CD4-positive, alpha-beta T cell treated with Interleukin-15 for 4 hours (primary cell): ENCODE measurements at places on chromosomes 13 and 19.

- DNase-seq = no peak
Observed at GRCh38 chr13:101452519-101453485, at the start of gene ITGBL1. Gene ITGBL1 (plus strand): TSS chr13:101452675. CDS start chr13:101452834, 159 bp downstream.

- DNase-seq = no peak
Observed at GRCh38 chr13:111947026-111947810, 119.7 kb upstream of the SOX1 start.

GRCh38 chr13:63448692-63449091, 2033.0 kb upstream of the PCDH20 start:
- no peak for DNase-seq

DNA sequence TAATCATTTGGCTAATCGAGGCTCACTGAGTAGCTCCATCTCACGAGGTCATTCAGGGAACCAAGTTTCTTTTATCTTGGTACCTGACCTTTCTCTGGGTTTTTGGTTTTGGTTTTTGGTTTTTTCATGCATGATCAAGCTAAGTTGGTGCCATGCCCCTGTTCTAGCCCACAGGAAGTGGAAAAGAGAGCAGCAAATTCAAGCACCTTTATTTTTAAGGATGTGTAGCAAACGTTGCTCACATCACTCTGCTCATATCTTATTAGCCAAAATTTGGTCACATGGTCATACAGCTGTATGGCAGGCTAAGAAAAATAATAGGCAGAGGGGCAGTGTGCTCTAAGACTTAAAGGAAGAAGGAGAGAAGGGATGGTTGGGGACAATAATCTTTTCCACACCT, 593.5 kb downstream of the DIAPH3 start:
- no peak for DNase-seq

GRCh38 chr13:28531077-28531844, 36.3 kb upstream of the FLT1 start:
- no peak for DNase-seq

DNA sequence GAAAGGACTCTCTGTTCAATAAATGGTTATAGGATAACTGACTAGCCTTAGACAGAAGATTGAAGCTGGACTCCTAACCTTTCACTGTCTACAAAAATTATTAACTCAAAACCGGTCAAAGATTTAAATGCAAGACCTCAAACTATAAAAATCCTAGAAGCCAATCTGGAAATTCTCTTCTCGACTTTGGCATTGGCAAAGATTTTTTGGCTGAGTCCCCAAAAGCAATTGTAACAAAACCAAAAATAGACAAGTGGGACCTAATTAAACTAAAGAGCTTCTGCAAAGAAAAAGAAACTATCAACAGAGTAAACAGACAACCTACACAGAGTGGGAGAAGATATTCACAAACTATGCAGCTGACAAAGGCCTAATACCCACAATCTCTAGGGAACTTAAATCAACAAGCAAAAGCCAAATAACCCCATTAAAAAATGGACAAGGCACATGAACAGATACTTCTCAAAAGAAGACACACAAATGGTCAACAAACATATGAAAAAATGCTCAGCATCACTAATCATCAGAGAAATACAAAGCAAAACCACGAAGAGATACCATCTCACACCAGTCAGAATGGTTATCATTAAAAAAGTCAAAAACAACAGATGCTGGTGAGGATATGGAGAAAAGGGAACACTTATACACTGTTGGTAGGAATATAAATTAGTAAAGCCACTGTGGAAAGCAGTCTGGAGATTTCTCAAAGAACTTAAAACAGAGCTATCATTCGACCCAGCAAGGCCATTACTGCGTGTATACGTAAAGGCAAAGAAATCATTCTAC, 266.3 kb downstream of the DNAJC15 start:
- no peak for DNase-seq

DNA sequence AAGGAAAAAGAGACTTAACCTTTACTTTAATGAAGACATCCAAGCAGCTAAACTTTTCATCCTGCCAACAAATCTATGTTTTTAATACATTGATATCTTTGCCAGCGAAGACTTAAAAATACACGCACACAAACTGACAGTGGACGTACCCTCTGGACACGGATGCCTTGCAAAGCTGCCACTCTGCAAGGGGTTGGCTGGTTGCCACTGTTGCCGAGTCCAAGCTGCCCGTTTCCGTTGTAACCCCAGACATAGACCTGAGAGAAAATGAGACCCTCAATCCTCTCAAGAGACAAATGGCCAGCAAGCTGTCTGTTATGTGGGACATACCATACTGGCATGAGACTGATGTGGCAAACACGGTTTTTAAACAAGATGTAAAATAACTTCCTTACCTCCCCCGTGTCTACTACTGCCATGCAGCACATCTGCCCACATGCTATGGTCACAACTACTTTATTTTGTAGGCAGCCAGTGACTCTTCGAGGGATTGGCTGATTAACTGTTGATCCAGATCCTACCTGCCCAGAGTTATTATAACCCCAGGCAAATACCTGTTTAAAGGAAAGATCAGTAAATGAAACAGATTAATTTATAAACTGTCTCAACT, 21.2 kb downstream of the RCBTB2 start:
- DNase-seq = no peak

GRCh38 chr13:69109891-69110525, 997.6 kb upstream of the ATXN8OS start:
- no peak for DNase-seq

DNA sequence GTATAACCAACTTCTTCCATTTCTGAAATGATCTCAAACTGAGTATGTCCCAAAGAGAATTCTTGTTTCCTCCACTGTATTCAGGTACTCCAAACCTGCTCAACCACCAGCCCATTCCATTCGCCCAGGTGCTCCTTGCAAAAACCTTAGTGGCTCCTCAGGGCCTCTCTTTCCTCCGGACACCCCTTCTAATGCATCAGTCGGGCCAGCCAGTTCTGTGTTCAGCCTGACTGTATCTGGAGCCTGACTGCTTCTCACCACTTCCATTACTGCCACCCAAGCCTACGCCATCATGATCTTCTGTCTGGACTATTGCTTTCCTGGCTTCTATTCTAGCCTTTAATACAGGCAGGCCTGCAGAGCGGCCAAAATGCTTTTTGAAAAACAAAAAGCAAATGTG, 1.5 kb downstream of the PHF11 start:
- no peak for DNase-seq

- DNase-seq = no peak
Observed at GRCh38 chr13:49669735-49670309, 21.5 kb downstream of the EBPL start.

DNA sequence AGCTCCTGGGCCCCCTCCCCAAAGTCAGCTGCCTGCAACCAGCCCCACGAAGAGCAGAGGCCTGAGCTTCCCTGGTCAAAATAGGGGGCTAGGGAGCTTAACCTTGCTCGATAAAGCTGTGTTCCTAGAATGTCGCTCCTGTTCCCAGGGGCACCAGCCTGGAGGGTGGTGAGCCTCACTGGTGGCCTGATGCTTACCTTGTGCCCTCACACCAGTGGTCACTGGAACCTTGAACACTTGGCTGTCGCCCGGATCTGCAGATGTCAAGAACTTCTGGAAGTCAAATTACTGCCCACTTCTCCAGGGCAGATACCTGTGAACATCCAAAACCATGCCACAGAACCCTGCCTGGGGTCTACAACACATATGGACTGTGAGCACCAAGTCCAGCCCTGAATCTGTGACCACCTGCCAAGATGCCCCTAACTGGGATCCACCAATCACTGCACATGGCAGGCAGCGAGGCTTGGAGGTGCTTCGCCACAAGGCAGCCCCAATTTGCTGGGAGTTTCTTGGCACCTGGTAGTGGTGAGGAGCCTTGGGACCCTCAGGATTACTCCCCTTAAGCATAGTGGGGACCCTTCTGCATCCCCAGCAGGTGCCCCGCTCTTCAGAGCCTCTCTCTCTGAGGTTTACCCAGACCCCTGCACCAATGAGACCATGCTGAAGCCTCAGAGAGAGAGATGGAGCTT, 4.7 kb upstream of the CEACAM5 start:
- DNase-seq = no peak

DNA sequence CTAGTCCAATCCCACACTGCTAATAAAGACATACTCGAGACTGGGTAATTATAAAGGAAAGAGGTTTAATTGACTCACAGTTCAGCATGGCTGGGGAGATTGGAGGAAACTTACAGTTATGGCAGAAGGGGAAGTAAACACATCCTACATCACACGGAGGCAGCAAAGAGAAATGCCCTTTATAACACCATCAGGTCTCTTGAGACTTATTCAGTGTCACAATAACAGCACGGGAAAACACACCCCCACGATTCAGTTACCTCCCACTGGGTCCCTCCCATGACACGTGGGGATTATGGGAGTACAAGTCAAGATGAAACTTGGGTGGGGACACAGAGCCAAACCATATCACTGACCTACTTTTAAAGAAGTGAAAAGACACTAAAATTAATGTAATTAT, 1130.4 kb upstream of the SLC10A2 start:
- DNase-seq = no peak

GRCh38 chr19:16654140-16654539, 5.8 kb downstream of the SMIM7 start:
- no peak for DNase-seq

DNA sequence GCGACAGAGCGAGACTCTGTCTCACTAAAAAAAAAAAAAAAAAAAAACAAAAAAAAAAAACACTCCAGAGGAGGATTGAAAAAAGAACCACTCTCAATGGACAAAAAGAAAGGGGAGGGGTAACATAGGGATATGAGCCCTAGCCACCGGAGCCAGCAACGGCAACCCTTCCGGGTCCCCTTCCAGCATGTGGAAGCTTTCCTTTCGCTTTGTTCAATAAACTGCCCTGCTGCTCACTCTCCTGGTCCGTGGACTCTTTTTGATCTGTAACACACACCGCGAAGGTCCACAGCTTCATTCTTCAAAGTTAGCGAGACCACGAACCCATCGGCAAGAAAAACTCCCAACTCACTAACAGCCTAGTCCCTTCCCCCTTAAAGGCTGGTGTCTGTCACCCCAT, 1.0 kb upstream of the REX1BD start:
- no peak for DNase-seq

DNA sequence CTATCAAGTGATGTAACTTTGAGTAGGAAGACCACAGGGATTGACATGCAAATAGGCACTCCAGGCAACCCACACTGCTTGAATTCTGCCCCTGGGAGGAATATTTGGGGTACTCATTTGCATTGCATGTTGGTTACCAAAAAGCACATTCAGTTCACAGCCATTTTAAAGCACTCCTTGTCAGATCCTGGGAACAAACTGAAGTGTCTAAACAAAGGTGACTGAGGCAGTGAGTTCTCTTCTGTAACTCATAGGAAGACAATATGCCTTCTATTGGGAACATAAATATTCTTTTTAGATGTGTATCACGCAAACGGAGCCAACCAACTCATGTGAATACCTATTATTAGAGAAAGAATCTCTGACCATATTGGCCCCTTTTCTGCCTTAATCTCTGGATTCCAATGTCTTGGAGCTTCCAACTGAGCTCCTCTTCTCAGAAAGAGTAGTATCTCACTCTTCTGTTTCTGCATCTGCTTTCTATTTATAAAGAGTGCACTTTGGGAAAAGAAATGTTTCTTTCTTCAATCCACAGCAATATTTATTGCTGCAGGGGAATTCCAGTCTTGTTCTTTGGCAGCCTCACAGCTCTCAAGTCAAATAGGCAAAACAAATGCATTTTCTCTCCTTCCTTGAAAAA, 125.7 kb upstream of the NBEA start:
- DNase-seq = no peak

DNA sequence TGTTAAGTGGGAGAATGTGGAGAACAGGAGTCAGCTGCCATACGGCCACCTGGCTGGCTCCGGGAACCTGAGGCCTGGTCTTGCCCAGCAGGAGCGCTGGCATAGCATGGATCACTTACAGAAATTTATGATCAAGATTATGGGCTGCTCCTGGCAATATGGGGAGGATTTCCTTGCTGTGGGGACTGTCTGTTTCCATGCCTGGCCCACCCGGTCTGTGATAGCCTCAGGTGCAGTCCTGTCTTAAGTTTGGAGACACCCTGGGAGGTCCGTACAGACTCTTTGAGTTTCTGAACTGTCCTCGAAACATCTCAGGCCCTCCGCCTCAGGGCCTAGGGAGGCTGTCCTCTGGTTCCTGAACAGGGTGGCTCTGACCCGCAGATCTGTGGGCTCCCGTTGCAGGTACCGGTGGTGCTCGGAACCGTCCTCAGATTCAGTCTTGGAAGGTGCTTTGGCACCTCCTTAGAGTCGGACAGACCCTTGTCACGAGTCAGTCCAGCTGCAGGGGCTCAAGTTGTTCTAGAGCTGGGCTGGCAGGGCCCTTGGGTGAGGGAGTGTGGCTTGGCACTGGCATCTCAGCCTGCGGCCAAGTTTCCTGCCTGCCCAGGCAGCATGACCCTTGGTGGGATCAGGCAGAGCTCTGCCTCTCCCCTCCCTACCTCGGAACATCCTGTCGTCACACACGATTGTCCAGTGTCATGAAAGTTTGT, 4.9 kb downstream of the TFDP1 start:
- no peak for DNase-seq
